ENCODE measurements at places on chromosomes 6 and 20.
A peak's percentile ranks its signal among the peaks of the same experiment; 100 is the strongest.

GRCh38 chr6:18204691-18205090 is 49.5 kb downstream of the KDM1B start:
- no peak for DNase-seq

GRCh38 chr6:38131527-38131965 is 312.0 kb downstream of the ZFAND3 start:
- no peak for DNase-seq

DNA sequence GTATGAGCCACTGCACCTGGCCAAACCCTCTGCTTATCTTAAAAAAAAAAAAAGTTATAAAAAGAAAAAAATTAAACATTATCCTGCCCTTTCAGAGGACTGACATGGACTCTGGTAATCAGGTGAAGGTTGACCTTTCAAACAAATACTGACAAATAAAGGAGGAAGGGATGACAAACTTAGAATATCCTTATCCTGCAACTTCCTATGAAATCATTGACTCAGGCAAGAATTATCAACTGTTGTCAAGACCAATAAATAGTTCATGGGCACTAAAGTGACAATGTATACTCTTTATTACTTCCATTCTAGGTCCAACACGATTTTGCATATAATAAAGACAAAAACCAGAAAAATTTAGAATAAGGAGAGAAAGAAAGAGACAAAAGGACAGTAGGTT is 117.9 kb downstream of the KIF16B start:
- no peak for DNase-seq

GRCh38 chr20:20463933-20464374 is 96.0 kb downstream of the INSM1 start:
- no peak for DNase-seq

DNA sequence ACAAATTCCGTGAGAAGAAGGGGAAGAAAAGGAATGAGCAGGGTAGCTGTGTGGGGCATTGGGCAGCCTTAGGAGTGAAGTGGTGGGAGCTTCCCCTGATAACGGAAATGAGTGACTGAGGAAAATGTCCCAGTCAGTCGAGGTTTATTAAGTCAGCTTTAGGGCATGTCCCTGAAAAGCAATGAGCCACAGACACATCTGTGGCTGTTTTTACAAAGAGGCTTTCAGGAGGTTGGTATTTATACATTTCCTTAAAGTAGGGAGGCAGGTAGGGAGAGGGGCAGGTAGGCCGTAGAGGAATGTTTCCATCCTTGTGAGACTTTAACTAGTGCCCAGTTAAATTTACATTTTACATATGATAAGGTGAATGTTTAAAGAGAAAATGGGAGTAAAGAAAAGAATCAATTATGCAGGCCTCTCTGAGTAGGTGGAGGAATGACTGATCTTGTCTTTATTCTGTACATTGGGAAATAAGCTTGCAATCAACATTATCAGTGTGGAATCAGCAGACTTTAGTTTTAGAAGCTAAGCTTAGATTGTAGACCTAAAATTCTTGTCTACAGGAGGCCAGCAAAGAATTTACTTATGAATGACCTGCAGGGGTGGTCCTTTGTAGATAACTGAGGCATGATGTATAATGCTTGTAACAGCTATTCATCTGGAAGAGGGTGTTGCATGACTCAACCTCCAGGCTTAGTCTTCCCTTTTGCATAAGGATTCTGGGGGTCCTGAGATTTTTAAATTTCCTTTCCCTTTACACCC is 18.5 kb downstream of the SLC22A2 start:
- DNase-seq = no peak

DNA sequence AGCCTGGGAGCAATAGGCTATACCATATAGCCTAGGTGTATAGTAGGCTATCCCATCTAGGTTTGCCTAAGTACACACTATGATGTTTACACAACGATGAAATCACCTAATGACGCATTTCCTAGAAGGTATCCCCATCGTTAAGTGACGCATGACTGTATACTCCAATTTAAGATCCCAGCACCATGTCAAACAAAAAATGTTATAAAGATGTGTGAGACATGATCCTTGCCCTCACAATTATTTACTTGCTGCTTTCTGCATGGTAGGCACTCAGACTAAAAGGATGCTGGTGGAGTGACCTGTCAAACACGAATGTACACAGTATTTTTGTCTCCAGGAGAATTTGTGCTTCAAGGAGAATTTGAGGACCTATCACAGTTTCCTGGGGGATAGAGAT is 32.3 kb downstream of the SNAP25 start:
- DNase-seq = no peak

DNA sequence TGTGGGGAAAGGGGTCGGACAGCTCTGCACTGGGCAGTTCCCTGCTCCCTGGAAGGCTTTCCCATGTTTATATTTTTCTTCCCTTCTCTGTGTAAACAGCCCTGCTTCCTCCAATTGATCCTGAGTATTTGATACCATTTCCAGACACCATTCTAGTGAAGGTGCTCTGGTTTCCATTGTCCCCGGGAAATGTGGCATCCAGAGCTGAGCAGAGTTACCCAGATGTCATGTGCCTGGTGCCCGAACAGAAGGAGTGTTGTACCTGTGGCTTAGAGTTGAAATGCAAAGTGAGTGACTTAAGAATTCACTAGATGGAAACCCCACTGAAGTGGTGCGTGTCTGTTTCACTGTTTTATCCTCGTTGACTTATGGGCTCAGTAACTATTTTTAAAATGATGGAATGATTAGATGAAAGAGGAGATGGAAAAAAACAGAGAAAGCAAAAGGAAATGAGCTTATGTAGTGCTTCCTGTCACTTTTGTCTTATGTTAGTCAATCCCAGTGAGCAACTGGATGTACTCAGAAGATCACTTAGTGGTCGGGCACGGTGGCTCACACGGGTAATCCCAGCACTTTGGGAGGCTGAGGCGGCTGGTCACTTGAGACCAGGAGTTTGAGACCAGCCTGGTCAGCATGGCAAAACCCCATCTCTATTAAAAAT is 83.8 kb downstream of the SASH1 start:
- no peak for DNase-seq

DNA sequence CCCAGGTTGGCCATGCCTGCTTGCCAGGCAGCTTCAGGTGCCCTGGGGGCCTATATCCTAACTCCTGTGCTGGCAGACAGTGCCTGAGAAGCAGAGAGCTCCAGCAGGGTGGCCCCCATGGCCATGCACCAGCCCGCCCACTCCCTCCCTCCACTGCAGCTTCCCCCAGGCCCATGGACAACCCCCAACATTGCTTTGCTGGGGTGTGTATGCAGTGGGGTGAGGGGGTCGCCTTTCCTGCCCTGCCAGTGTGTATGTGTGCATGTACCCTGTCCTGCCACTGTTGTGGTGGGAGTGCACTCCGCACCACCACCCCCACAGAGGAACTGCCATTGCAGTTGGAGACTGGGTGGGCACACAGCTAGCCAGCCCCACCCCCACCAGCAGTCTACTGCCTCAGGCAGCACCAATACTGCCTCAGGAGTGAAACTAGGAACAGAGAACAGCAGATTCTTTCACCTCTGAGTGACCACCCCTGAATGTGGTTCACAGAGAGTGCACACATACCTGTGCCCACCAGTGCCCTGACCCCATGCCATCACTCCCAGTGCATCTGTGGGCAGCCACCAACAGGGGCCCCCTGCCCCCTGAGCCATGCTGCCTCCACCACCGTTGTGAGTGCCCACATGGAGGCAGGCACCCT is 151.1 kb downstream of the LRRC1 start:
- no peak for DNase-seq

DNA sequence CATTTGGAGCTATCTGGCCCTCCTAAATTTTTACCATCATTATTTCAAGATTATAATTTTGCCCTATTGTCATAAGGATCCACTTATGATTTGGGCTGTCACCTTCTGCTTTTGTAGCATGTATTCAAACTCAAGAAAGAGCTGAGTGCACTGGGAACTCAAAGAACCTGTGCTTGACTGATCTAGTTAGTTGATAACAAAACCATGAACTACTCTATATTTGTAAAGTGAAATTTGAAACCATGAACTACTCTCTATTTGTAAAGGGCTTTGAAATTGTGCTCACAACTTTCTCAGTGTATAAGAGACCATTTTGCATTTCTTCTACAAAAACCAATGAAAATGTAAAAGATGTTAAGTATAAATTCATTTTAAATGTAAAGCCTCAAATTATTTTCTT is 77.5 kb upstream of the POPDC3 start:
- DNase-seq = no peak

- no peak for DNase-seq
These were observed 10.4 kb upstream of the ZFAND3 start for GRCh38 chr6:37809197-37809543.

DNA sequence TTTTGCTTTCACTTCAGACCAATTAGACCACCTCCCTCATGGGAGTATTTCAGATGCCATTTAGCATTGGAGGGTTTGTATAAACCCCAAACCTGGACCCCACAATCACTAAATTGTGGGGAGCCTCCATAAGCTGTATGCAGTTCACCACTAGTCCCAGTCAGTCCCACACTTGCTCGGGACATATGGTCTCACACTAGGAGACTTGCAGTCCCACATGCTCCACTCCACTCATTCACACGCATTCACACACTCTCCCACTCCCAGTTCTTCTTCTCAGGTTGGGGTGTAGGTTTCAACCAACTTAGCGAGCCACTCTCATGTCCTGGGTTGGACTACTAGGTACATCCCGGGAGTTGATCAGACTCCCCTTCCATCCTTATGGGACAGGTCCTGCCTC is 84.5 kb upstream of the GPR6 start:
- no peak for DNase-seq

GRCh38 chr6:8100159-8100854 is 2.0 kb downstream of the EEF1E1 start:
- DNase-seq = no peak

DNA sequence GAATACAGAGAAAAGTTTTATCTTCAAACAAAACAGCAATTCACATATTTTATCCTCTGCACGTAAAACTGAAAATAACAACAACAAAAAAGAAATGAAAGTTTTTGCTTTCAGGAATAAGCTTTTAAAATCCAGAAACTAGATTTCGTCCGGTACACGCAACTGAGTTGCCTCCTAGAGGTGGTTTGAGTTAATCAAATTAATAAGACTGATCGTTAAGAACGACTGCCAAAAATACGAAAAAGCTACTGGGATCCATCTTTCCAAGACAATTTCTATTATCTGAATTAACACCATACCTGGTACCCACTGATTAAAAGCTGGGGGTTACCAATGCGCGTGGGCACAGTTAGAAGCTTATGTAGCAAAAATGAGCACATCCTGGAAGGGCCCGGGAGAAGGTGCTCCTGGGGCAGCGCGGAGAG is 669 bp downstream of the PDCD2 start:
- no peak for DNase-seq

- no peak for DNase-seq
These were observed 132.1 kb upstream of the CNR1 start for GRCh38 chr6:88298066-88298845.

DNA sequence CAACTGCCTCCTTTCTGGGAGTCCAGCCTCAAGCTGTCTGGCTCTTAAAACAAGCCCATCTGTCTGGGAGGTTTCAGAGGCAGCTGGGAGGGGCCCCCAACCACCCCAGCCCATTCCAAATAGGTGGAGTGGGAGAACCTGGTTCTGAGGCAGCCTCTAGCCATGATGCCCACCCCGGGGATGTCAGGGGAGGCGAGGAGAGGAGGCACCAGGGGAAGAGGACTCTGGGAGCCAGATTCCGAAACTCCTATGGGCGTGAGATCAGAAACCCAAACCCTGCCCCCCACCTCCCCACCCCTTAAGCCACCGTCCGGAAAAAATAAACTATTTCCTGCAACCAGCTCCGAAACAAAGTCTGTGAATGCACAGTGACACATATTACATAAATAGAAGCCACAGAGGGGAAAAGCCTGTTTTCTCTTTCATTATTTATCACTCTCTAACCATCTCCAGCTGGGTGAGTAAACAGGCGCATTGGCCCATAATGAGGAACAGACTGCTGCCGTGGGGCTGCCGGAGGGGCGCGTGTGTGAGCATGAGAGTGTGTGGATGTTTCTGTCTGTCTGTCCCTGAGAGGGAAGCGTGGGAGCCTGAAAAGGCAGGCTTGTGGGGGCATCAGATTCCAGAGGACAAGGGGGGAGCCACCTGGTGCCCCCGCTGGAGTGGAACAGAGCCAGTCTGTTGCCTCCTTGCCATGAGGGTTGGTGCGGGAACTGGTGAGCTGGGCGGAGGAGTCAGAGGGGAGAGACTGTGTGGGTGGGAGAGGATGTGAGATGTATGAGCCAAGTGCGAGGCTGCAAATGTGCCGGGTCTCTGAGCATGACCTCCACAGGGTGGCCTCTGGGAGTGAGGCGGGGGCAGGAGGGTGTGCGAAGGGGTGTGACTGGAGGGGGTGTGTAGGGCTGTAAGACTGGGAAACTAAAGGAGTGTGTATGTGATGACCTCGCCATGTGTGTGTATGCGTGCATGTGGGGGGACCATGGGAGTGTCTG is 14.3 kb upstream of the FOXP4 start:
- no peak for DNase-seq

DNA sequence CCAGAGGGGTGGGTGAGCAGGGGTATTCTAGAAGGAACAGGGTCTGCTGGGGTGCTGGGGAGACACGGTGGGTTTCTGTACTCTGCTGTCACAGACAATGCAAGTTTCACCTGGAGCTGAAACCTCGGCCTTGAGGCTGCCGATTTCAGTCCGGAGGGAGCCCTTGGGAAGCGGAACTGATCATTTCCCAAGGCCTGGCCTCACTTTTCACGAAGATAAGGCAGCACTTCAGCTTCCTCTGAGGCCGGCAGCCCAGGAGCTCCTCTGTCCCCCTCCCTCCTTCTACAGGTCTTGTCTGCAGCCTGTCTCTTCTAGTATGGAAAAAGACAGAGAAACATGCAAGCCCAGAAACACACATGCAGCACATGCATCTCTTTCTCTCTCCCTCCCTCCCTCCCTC is 242.1 kb downstream of the CDC5L start:
- DNase-seq = no peak

DNA sequence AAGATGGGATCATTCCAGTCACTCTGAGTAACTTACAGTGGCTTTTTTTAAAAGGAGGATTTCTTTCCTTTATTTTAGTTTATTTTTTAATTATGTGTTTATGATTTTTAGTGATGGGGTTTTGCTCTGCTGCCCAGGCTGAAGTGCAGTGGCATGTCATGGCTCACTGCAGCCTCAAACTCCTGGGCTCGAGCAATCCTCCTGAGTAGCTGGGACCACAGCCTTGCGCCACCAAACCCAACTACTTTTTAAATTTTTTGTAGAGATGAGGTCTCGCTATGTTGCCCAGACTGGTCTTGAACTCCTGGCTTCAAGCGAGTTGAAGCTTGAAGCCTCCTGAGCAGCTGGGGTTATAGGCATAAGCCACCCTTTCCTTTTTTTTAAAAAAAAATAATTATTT is 31.8 kb upstream of the PHACTR3 start:
- no peak for DNase-seq

GRCh38 chr6:99739526-99739925 is 132.9 kb downstream of the PRDM13 start:
- peak; percentile 80 for DNase-seq
